ENCODE measurements at places on chromosomes 6 and 20. TPM values are rescaled to one million over a fixed set of nuclear protein-coding genes. Genes with fewer than 3 reads are reported as not detected.

The STX11 gene
- 1.0 TPM for total RNA-seq

The TUBE1 gene
- total RNA-seq = 9.9 TPM

The LINC00237 gene
- total RNA-seq = not detected

The PTCHD4 gene
- total RNA-seq = 0.29 TPM

The SMLR1 gene
- total RNA-seq = 0.08 TPM

The SNX5 gene
- total RNA-seq = 26.3 TPM

The DDR1 gene
- total RNA-seq = 92.7 TPM

The APCDD1L gene
- 0.62 TPM for total RNA-seq

The CST9 gene
- total RNA-seq = not detected

The TNFRSF21 gene
- total RNA-seq = 35.0 TPM

The TFAP2C gene
- total RNA-seq = 0.67 TPM

The FAM209B gene
- not detected for total RNA-seq

The MMS22L gene
- 2.0 TPM for total RNA-seq

The ACOT13 gene
- 10.1 TPM for total RNA-seq

The C20orf202 gene
- 0.14 TPM for total RNA-seq

The ATP6V1G2 gene
- 0.35 TPM for total RNA-seq

The SLC52A3 gene
- 1.4 TPM for total RNA-seq

The SNPH gene
- total RNA-seq = 1.2 TPM

The RRP36 gene
- 22.9 TPM for total RNA-seq

The CTSZ gene
- 33.7 TPM for total RNA-seq

The PTK6 gene
- total RNA-seq = 0.87 TPM

The PTCRA gene
- total RNA-seq = not detected

The PEX6 gene
- 11.4 TPM for total RNA-seq

The UST gene
- 20.9 TPM for total RNA-seq

The TOMM6 gene
- total RNA-seq = 68.6 TPM

The SLC32A1 gene
- total RNA-seq = not detected

The KIF16B gene
- total RNA-seq = 7.5 TPM

The SLC17A3 gene
- total RNA-seq = not detected

The TINAG gene
- total RNA-seq = not detected

The VGLL2 gene
- not detected for total RNA-seq

The FKBP1A gene
- 104 TPM for total RNA-seq

The BPIFA1 gene
- total RNA-seq = not detected

The IL17A gene
- not detected for total RNA-seq

The HLA-DQA1 gene
- 7.6 TPM for total RNA-seq

The UNC5CL gene
- total RNA-seq = 11.5 TPM

The ZNFX1 gene
- total RNA-seq = 11.6 TPM

The C20orf141 gene
- total RNA-seq = not detected

The BCAS1 gene
- total RNA-seq = 0.84 TPM

The DTNBP1 gene
- total RNA-seq = 9.3 TPM

The SPATS1 gene
- not detected for total RNA-seq

The BRPF3 gene
- total RNA-seq = 20.0 TPM

The LTB gene
- 3.3 TPM for total RNA-seq

The RIN2 gene
- 42.6 TPM for total RNA-seq

The MTO1 gene
- 8.9 TPM for total RNA-seq

The SEMG1 gene
- total RNA-seq = not detected

The PHACTR2 gene
- 8.9 TPM for total RNA-seq

The SCRT2 gene
- 0.06 TPM for total RNA-seq

The ELOVL2 gene
- total RNA-seq = 1.7 TPM

The SPATA25 gene
- 0.55 TPM for total RNA-seq

The SERPINB6 gene
- 106 TPM for total RNA-seq

The PHACTR1 gene
- total RNA-seq = 6.5 TPM

The SASH1 gene
- total RNA-seq = 15.3 TPM

The TRIM31 gene
- 0.22 TPM for total RNA-seq

The VSTM2L gene
- 2.7 TPM for total RNA-seq
